ENCODE measurements at places on chromosomes 3 and 15. TPM values are rescaled to one million over a fixed set of nuclear protein-coding genes. Genes with fewer than 3 reads are reported as not detected.

The COL6A5 gene
- total RNA-seq: not detected

The GXYLT2 gene
- total RNA-seq: 3.4 TPM

The STX19 gene
- total RNA-seq: not detected

The AADAC gene
- 0.57 TPM for total RNA-seq

The CHCHD6 gene
- total RNA-seq: 47.9 TPM

The MTHFS gene
- 48.2 TPM for total RNA-seq

The DHX30 gene
- 75.7 TPM for total RNA-seq

The BCL6 gene
- total RNA-seq: 35.8 TPM

The IMP3 gene
- total RNA-seq: 58.4 TPM

The TRAT1 gene
- not detected for total RNA-seq

The SLC51A gene
- not detected for total RNA-seq

The AQP9 gene
- not detected for total RNA-seq

The GABRA5 gene
- not detected for total RNA-seq

The PRSS50 gene
- total RNA-seq: not detected

The TIPARP gene
- 15.8 TPM for total RNA-seq

The DAZL gene
- total RNA-seq: not detected

The ITIH4 gene
- 3.7 TPM for total RNA-seq

The PCOLCE2 gene
- total RNA-seq: 1.1 TPM

The TF gene
- total RNA-seq: 23.4 TPM

The SLC22A13 gene
- 0.63 TPM for total RNA-seq

The NEO1 gene
- total RNA-seq: 9.7 TPM

The CPEB1 gene
- 0.82 TPM for total RNA-seq

All from Caco-2 (cell line).